ENCODE measurements at places on chromosomes 2 and 18. TPM values are rescaled to one million over a fixed set of nuclear protein-coding genes. Genes with fewer than 3 reads are reported as not detected.

The DBI gene
- 232 TPM for total RNA-seq

GRCh38 chr2:75098856-75099255 is 100.5 kb downstream of the TACR1 start:
- no peak for DNase-seq

GRCh38 chr2:30245364-30245763 is 14.0 kb downstream of the LBH start:
- no peak for DNase-seq

The AGXT gene
- not detected for total RNA-seq

DNA sequence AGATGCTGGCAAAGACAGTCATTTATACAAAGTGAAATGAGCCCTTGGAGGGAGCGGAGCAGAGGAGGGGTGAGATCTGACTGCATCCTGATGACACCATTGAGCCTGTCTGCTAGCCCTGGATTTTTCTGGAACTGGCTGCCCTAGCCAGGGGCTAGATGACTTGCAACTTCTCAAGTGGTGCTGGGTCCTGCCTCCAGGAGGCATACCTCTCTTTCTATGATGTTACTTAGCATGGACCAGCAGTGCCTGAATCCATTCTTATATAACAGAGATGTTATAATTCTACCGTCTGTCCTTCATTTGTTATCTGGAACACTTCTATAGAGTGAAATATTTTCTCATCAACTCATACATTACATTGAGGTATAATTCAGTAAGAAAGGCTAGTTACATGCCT is 8.5 kb upstream of the TWIST2 start:
- DNase-seq: no peak

The CKAP2L gene
- 7.9 TPM for total RNA-seq

GRCh38 chr2:227340106-227340505 is 15.1 kb downstream of the MFF start:
- no peak for DNase-seq

GRCh38 chr2:207046724-207047123 is 107.4 kb downstream of the CPO start:
- DNase-seq: no peak

The CRACDL gene
- total RNA-seq: 1.9 TPM

- DNase-seq: no peak
Observed at GRCh38 chr2:144471305-144472045, 48.4 kb downstream of the ZEB2 start.

DNA sequence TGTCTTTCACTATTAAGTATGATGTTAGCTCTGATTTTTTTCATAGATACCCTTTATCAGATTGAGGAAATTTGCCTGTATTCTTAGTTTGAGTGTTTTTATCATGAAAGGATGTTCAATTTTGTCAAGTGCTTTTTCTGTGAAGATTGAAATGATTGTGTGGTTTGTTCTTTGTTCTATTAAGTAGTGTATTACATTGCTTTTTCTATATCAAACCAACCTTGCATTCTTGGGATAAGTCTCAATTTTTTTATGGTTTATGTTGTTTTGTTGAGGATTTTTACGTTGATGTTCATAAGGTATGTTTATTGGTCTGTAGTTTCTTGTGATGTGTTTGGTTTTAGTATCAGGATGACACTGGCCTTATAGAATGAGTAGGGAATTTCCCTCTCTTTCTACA is 19.1 kb downstream of the PDK1 start:
- DNase-seq: no peak

The NMUR1 gene
- 0.39 TPM for total RNA-seq

- no peak for DNase-seq
Observed at GRCh38 chr2:109265369-109265768, 136.4 kb downstream of the SH3RF3 start.

DNA sequence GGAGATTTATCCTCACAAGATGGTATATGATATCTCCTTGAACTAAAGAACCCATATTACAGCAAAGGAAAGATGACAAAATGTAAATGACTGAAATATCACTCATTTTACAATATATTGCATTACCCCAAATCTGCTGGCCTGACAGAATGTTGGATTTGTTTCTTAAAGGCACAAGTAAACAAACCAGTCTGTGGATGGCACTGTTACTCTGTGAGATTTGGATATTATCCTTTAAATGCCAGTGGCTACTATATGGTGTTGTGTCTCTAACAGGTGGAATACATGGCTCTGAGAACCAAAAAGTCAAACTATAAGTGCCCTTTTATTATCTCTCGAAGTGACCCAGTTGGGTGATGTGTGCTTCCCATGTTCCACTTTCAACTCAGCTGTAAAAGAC is 125.7 kb downstream of the PDE1A start:
- no peak for DNase-seq
